ENCODE measurements at places on chromosomes 2 and 18.

- no peak for DNase-seq
Observed at GRCh38 chr2:11397513-11397912, 53.1 kb upstream of the ROCK2 start.

DNA sequence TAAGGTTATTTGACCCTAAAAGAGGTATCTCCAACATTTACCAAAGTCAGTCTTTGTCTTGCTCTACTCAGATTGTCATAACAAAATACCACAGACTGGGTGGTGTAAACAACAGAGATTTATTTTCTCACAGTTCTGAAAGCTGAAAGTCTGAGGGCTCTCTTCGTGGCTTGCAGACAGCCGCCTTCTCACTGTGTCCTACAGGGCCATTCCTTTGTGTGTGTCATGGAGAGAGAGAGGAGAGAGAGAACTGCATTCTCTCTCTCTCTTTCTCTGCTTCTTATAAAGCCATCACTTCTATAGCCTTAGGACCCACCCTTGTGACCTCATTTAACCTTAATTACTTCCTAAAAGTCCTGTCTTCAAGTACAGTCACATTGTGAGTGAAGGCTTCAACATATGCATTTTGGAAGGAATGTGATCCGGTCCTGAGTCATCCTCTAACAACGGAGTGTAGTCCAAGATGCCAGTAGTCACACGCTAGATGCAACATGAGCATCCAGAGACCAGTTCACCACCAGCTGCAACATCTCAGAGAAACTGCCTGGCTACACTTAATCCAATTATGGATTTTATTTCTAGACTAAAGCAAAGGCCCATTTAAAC lies 130.2 kb downstream of the CD226 start:
- peak; percentile 65 for DNase-seq

- no peak for DNase-seq
Observed at GRCh38 chr18:43559507-43559906, 282.2 kb upstream of the SYT4 start.

DNA sequence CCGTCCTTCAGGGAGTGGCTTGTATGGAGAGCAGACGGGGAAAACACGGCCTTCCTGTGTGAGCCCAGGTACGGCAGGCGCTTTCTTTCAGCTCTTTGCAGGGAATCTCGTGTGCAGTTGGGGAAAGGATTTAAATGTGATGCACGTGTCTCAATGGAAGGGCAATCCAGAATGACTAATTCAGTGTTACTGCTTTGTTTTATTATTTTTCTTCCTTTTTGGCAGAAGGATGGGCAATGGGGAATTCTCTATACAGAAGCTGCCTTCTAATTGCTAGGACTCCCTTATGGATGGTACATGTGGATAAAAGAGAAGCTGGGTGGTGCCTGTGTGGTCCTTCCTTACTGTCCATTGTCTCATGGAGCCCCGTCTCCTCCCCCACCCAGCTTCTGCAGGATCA lies 107.4 kb downstream of the WDSUB1 start:
- no peak for DNase-seq

GRCh38 chr2:101047774-101048173 lies 45.7 kb downstream of the RPL31 start:
- peak; percentile 33 for DNase-seq

DNA sequence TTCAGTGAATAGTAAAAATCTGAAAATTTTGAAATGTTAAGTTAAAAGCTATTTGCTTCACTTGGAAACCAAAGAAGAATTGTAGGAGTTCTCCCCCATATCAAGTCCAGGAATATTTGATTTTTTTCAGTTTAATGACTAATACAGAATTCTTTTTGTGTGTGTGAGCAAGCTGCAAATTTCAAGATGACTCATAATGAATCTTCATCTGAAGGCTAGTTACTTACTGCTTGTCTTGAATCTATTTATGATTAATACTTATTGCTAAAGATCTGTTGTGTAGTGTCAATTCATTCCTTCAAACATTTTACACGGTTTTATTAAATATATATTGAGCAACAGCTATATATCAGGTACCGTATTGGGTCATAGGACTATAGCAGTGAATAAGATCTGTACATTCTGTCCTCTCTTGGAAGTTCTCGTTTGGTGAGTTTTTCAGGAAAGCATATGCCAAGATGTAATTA lies 47.8 kb upstream of the CAVIN2 start:
- DNase-seq, result peak; percentile 69

GRCh38 chr18:65721619-65722018 lies 29.2 kb upstream of the CDH7 start:
- no peak for DNase-seq

DNA sequence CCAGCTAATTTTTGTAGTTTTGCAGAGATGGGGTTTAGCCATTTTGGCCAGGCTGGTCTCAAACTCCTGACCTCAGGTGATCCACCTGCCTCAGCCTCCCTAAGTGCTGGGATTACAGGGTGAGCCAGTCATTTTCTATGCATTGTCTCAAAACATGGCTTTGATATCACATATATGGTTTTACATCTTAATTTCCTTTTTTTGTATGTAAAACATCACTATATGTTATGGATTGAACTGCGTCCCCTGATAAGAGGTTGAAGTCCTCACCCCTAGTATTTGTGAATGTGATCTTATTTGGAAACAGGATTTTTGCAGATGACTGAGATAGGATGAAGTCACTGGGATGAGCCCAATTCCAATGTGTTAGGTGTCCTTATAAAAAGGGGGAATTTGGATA lies 89.8 kb upstream of the MYCN start:
- DNase-seq, result no peak

DNA sequence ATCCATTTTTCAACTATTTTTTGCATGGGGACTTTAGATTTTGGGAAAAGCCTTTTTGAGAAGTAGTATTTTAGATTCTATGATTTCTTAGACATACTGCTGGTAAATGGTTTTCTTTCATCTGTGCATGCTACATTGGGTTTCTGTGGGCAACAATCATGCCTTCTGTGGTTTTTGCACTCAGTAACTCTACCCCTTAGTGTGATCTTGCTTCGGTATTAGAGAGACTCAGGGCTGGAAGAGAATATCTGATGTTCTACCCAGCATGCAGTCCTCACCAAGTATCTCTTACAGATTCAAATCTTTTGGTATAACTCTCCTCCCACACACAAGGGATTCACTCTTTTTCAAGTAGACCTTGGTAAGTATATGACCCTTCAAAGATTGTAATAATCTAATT lies 183.0 kb downstream of the PMAIP1 start:
- no peak for DNase-seq

DNA sequence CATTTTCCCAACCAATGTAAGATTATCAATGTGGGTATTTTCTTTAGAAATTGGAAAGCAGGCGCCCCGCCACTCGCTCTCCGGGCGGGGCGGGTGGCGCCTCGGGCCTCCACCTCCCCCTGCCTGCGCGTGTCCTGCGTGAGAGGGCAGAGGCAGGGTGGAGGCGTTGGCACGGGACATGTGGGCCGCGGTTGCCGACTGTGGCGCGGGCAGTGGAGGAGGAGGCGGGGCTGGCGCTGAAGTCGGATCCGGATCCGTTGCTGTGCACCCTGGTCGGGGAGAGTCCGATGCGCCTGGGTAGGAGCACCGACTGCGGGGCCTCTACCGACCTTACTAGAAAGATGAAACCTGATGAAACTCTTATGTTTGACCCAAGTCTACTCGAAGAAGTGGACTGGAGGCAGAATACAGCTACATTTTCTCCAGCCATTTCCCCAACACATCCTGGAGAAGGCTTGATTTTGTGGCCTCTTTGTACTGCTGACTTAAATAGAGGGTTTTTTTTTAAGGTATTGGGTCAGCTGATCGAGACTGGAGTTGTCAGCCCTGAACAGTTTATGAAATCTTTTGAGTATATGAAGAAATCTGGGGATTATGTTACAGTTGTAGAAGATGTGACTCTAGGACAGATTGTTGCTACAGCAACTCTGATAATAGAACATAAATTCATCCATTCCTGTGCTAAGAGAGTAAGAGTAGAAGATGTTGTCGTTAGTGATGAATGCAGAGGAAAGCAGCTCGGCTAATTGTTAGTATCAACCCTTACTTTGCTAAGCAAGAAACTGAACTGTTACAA lies 37.9 kb downstream of the PMS1 start:
- no peak for DNase-seq

- no peak for DNase-seq
Observed at GRCh38 chr2:54258166-54258565, 2.1 kb upstream of the TSPYL6 start.

DNA sequence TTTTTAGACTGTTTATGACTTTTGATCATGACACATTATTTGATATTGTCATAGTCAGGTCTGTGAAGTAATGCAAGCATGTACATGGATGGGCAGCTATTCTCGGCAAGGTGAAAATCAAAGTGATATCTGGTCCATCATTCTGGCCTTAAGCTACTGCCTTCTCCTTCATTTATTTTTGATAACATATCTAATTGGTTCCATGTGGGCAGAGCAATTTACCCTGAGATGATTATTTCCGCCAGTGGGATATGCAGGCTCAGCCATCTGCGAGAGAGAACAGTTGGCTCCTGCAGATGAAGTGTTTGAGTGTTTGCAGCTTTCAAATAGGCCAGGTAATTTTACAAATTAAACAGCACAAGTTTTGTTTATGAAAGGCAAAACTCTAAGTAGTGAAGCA lies 116.4 kb downstream of the LYPD6 start:
- DNase-seq, result no peak

GRCh38 chr2:137208431-137208891 lies 443.1 kb downstream of the THSD7B start:
- peak; percentile 18 for DNase-seq

GRCh38 chr18:77218642-77219041 lies 31.0 kb upstream of the GALR1 start:
- DNase-seq, result no peak

DNA sequence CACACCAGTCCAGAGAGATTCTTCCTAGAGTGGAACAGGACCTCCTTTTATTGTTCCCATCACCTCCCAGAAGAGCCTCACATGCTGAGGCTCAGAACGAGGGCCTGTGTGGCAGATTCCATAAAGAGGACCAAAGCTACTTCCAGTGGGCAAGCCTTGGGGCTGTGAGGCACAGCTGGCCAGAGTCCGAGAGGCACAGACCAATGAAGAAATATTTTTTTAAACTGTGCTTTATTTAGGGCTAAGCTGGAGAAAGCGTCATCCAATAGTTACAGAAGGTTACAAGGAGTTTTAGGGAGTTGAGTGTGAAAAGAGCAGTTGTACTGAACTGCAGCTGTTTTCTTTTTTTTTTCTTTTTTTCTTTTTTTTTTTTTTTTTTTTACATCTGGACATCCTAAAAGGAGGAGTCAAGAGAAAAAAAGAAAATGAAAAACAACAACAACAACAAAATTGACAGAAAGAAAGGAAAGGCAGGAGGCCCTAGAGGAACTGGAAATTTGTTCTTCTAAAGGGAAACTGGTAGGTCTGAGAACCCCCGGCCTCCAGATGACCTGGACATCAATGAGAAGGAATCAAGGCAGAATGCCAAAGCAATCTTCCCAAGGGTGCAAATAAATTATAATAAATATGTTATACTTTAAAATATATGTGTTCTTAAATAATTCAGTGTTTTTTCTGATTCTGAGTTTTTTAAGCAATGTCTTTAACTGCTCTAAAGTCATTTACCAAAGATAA lies 322.6 kb downstream of the CELF4 start:
- no peak for DNase-seq

DNA sequence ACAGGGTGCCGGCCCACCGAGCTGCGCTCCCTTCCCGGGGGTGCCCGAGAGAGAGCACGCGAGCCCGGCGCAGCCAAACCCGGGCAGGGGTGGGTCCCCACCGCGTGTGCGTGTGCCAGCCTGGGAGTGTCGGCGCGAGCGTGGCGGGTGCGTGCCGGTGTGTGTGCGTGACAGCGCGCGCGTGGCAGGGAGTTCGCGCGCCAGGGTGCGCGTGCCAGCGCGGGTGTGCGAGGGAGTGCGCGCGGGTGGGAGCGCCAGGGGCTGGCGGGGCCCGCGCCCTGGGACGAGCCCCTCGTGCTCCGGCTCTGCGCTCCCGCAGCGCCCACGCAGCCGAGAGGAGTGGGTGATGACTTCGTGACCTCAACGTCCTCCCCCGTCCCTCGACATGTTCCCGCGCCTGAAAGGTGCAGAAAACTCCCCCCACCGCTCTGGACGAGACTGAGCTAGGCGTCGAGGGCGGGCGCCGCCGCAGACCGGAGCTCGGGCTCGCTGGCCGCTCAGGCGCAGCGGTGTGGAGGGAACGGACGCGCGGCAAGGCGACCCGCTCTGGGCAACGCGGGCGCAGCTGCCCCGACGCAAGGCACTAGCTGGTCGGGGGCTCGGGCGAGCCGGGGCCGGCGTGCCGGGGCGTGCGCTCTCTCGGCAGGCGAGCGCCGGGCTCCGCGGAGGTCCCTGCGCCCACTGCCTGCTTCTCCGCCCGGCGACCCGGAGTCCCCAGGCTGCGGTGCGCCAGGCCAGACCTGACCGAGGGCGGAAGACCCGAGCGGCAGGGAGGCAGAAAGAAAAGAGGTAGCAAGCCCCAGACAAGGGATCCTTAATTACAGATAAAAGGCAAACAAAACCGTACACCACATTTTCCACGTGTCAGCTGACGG lies 582.8 kb downstream of the ZEB2 start:
- DNase-seq, result no peak

DNA sequence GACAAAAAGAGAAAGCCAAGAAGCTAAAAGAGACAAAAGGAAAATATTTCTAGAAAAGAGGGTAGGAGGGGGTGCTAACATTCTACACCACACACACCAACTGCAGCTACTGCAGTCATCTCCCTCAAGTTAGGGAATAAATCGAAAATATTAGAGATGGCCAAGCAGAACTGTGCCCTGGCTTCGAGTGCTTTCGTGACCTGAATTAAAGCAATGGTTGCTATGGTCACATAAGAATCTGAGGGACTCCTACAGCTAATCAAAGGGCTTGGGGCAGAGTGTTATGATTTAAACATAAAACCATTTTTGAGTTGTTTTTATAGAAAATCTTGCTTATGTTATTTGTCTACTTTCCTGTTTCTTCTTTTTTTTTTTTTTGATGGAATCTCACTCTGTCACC lies 159.6 kb upstream of the HNRNPA3 start:
- DNase-seq, result no peak

GRCh38 chr2:85291425-85292023 lies 36.3 kb downstream of the TGOLN2 start:
- DNase-seq, result no peak

GRCh38 chr18:849021-849420 lies 37.0 kb upstream of the YES1 start:
- DNase-seq, result no peak

DNA sequence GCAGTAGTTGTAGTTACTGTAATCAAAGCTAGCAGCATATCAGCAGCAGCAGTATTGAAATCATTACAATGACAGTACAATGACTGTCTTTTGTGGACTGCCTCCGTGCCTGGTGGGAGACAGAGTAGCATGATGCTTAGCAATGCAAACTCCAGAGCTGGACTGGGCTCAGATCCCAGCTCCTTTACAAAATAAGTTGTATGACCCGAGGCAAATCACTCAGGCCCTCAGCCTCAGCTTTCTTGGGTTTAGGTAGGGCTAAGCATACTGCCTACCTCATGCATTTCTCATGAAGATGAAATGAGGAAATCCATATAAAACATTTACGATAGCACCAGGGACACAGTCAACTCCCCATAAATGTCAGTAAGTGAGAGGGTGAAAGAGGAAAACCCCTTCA lies 170.7 kb downstream of the TTC32 start:
- DNase-seq, result no peak

GRCh38 chr18:2655954-2656236 lies 369 bp downstream of the SMCHD1 start:
- no peak for DNase-seq

Data from AG08395 (cell line).